ENCODE measurements at places on chromosomes 1 and 21. TPM values are rescaled to one million over a fixed set of nuclear protein-coding genes. Genes with fewer than 3 reads are reported as not detected.
A peak's percentile ranks its signal among the peaks of the same experiment; 100 is the strongest.

- H3K27me3 ChIP-seq: no peaks in the 10 kb centered on the region
- no peak overlapping the region for H3K4me3 ChIP-seq
- no peak overlapping the region for H3K27ac ChIP-seq
- DNase-seq: no peak
- H3K36me3 ChIP-seq: no peaks in the 10 kb centered on the region
- H3K4me1 ChIP-seq: no peaks in the 10 kb centered on the region
Measured at GRCh38 chr1:10914056-10914455, 98.4 kb upstream of the TARDBP start.

Gene ATP13A2
- polyA plus RNA-seq: 308 TPM

DNA sequence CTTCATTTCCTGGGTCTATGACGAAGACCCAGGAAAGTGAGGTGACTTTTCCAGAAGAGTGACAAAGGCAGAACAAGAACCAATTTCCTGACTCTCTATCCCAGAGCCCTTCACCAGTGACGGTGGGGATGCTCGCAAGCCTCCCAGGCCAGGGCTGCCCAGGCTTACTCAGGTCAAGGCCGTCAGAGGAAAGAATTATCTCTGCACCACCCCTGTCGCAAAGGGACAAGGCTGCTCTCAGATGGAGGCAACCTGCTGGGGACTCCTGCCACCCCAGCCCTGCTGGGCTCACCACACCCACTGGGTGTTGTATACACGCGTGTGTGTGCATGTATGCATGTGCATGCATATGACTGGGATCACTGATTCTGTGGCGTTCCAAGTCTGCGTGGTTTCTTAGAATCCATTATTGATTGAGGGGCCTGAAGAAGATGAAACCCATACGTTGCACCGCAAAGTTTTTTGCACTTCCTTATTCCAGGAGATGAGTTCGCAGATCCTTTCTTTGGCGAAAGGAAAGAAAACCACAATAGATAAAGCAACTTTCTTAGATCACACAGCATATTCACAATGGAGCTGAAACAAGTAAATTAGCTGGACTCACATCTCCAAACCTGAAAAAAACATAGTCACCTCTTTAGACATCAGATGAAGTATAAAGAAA is 255.8 kb downstream of the RHOU start:
- H3K4me3 ChIP-seq: no peak overlapping the region
- peaks cover 34% of the 10 kb centered on the region for H3K4me1 ChIP-seq
- H3K27me3 ChIP-seq: no peaks in the 10 kb centered on the region
- H3K27ac ChIP-seq: no peak overlapping the region
- no peak for DNase-seq

Gene SLC9C2
- 1.9 TPM for polyA plus RNA-seq

GRCh38 chr1:95233319-95233736 is 682 bp upstream of the RWDD3 start:
- H3K27ac ChIP-seq: peak overlapping the region; percentile 85
- H3K4me3 ChIP-seq: peak overlapping the region; percentile 92
- no peaks in the 10 kb centered on the region for H3K36me3 ChIP-seq
- no peaks in the 10 kb centered on the region for H3K27me3 ChIP-seq
- DNase-seq: no peak

DNA sequence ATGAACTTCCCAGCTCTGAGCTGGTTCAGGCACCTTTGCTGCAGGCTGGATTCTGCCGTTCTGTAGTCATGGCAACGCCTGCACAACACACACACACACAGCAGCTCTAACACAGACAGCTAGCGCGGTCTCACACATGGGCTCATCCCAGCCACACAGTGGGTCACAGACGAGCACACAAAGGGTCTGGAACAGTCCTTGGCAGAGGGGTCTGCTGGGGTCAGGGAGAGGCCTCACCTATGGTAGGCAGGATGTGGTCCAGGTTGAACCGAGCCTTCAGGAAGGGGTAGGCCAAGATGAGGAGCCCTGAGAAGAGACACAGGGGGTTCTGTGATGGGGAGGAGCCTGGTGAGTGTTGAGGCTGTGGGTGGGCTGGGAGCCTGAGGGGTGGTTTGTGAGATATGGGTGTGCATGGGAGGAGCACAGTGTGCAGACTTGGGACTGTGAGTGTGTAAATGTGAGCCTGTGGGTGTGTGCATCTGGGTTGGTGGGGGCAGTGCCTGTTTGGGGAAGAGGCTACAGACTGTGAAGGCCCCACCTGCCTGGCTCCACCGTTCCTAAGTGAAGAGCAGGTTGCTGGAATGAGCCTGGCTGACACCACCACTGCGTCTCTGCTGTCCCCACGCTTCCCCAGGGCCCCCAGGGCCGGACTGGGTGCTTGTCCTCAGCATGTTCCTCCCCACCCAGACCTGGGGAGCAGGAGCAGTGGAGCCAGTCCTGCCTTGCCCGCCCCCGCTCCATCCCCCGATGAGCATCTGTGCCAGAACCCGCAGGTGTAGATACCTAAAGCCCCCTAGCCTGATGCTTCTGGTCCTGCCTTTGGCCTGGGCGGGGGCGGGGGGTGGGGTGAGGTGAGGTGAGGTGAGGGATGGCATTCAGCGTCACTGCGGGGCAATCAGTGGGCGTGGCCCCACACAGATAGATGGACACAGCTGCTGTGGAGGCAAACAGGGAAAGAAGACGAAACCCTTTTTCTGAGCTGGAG is 1.5 kb downstream of the KNCN start:
- no peak overlapping the region for H3K27ac ChIP-seq
- DNase-seq: peak; percentile 67
- peaks cover 66% of the 10 kb centered on the region for H3K4me1 ChIP-seq
- H3K4me3 ChIP-seq: no peak overlapping the region

GRCh38 chr1:158196461-158196860 is 15.8 kb downstream of the CD1D start:
- H3K36me3 ChIP-seq: no peaks in the 10 kb centered on the region
- no peak for DNase-seq
- H3K27me3 ChIP-seq: no peaks in the 10 kb centered on the region
- H3K4me3 ChIP-seq: no peak overlapping the region
- H3K4me1 ChIP-seq: no peaks in the 10 kb centered on the region

DNA sequence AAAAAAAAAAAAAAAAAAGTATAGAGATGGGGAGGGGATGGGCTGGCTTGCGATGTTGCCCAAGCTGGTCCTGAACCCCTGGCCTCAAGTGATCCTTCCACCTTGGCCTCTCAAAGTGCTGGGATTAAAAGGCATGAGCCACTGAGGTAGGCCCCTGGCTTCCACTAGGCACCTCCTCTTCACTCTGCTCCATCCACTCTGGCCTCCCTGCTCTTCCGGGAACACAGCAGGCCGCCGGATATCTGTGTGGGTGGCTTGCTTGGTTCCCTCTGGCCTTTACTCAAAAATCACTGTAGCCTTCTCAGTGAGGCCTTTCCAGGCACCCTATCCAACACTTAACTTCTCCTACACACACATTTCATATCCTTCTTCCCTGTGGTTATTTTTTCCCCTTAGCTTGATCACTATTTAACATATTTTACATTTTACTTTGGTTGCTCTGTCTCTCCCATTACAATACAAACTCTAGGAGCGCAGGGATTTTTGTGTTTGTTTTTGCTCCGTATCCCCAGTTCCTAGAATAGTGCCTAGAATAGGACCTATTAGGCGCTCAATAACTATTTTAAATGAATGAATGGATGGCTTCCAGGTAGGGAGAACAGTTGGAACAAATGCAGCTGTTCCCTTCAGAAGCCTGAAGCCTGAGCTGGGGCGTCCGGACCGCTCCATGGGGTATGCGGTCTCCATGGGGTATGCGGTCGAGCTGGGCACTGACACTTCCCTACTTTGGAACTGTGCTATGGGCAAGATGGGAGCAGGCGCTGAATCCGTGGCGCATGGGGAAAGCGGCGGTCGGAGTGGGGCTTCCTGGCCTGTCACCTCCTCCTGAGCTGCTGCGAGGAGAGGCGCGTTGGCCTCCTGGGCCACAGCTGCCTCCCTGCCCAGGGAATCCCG is 46.7 kb downstream of the H3-3A start:
- H3K27ac ChIP-seq: peak overlapping the region; percentile 97
- peak overlapping the region; percentile 73 for H3K4me3 ChIP-seq
- no peak for DNase-seq
- H3K36me3 ChIP-seq: no peaks in the 10 kb centered on the region

GRCh38 chr21:44712203-44713028 is 1.0 kb upstream of the TSPEAR start:
- no peaks in the 10 kb centered on the region for H3K36me3 ChIP-seq
- H3K4me3 ChIP-seq: no peak overlapping the region
- no peak for DNase-seq

DNA sequence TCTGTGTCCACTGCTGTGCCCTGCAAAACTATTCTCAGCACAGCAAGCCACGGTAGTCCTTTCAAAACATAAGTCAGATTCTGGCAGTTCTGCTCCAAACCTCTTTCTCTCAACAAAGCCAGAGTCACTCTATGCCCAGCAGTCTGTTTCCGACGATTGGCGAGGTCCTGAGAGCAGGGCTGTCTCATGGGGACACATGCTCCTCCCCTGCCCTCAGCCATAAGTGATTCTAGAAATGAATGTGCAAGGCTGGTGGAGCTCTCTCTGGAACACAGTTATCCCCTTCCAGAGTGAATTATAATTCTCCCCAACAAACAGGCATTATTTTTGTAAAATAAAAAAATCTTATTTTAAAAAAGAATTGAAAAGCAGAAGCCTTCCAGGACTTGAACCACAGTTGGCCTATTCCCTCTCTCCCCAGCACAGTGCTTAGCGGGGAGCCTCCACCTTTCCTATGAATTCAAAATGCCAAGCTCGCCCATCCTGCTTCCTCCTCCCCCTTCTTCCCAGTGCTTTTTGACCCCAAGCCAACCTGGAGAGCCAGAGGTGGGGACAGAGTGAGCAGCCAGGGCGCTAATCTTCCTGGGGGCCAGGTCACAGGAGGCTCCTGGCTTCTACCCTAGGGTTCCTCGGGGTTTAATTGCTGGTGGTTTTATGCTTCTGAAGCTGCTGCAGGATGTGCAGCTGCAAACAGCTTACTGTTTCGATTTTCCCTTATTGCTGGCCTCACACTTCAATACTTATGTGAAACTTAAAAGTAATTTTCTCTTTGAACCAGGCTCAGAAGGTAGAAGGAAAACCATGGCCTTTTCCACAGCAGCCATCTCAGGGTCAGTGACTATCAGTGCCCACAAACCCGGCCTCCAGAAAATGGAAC is 41.1 kb downstream of the KCNJ6 start:
- H3K36me3 ChIP-seq: no peaks in the 10 kb centered on the region
- no peak overlapping the region for H3K4me3 ChIP-seq
- DNase-seq: no peak
- H3K27me3 ChIP-seq: no peaks in the 10 kb centered on the region
- H3K27ac ChIP-seq: no peak overlapping the region

DNA sequence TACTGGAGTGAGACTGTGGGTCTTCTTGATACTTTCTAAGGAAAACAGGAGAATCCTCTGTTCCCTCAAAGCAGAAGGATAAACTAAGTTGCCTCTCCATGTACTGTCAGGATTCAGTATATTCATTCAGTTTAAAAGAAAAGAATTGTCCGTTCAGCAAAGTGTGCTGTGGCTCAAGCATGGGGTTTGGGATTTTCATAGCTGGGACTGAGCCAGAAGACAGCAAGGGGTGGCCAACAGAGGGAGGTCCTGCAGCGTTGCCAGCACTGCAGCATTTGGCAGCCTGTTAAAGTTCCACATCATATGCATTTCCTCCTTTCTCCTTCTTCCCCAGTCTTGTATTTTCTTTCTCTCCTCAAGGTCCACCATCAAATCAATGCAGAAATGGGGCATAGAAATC is 75.1 kb downstream of the DTL start:
- DNase-seq: no peak
- no peak overlapping the region for H3K4me3 ChIP-seq
- no peaks in the 10 kb centered on the region for H3K36me3 ChIP-seq
- H3K27me3 ChIP-seq: no peaks in the 10 kb centered on the region
- H3K4me1 ChIP-seq: no peaks in the 10 kb centered on the region

- no peak overlapping the region for H3K27ac ChIP-seq
- H3K27me3 ChIP-seq: no peaks in the 10 kb centered on the region
- H3K36me3 ChIP-seq: peaks cover 26% of the 10 kb centered on the region
- no peak for DNase-seq
Measured at GRCh38 chr21:45454926-45455673, 50.1 kb downstream of the COL18A1 start.

Gene ZSWIM5
- 14.6 TPM for polyA plus RNA-seq

GRCh38 chr1:47772281-47772680 is 224.9 kb downstream of the TRABD2B start:
- no peaks in the 10 kb centered on the region for H3K36me3 ChIP-seq
- H3K27me3 ChIP-seq: no peaks in the 10 kb centered on the region
- no peak overlapping the region for H3K4me3 ChIP-seq

- H3K27me3 ChIP-seq: no peaks in the 10 kb centered on the region
- peaks cover 64% of the 10 kb centered on the region for H3K36me3 ChIP-seq
- H3K4me3 ChIP-seq: no peak overlapping the region
- DNase-seq: no peak
- no peak overlapping the region for H3K27ac ChIP-seq
- peaks cover 14% of the 10 kb centered on the region for H3K4me1 ChIP-seq
Measured at GRCh38 chr1:6157132-6157527, 23.0 kb downstream of the CHD5 start.

- peaks cover 17% of the 10 kb centered on the region for H3K4me1 ChIP-seq
- H3K27ac ChIP-seq: no peak overlapping the region
- DNase-seq: no peak
- H3K27me3 ChIP-seq: peaks cover 9% of the 10 kb centered on the region
Measured at GRCh38 chr1:37453647-37454046, 20.7 kb upstream of the ZC3H12A start.

Gene FNBP1L
- 126 TPM for polyA plus RNA-seq

- H3K27ac ChIP-seq: no peak overlapping the region
- no peaks in the 10 kb centered on the region for H3K4me1 ChIP-seq
Measured at GRCh38 chr1:202075389-202075788, 47.3 kb upstream of the GPR37L1 start.

Measured in spinal cord (tissue), 10 donors.